ENCODE measurements at places on chromosomes 12 and 14.

DNA sequence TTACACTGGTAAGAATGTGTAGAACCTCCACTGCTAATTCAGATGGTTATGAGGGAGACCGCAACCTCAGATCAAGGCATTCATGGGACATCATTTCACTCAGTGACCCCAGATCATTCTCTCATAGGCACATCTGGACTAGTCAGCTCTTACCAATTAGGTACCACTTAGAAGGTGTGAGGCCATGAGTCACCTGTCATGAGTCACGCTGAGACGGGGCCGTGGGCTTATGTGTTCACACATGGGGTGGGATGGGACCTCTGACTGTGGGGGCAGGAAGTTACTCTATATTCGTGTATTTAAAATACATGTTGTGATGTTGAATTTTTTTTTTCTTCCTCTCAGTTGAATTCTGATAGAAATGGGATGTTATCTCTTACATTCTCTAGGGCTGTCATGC, 55.9 kb downstream of the CCDC92 start:
- no peak for DNase-seq

DNA sequence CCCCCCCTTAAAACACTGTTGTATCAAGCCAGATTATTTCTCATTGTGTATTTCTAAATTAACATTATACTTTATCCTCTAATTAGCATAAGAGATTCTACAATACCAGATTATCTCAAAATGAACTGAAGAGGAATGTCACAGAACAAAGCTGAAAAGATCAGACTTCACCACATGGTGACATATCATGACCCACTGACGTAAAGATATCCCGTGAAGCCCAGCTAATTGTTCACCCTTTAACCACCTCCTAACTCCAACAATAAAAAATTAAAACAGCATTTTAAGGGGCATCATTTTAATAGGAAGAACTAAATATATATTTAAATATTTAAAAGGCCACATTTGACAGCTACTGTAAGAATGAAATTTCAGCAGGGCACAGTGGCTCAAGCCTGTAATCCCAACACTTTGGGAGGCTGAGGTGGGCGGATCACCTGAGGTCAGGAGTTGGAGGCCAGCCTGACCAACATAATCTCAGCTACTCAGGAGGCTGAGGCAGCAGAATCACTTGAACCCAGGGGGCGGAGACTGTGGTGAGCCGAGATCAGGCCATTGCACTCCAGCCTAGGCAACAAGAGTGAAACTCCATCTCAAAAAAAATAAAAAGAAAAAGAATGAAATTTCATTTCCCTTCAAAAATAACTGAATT, 29.0 kb downstream of the CDK17 start:
- DNase-seq = no peak

DNA sequence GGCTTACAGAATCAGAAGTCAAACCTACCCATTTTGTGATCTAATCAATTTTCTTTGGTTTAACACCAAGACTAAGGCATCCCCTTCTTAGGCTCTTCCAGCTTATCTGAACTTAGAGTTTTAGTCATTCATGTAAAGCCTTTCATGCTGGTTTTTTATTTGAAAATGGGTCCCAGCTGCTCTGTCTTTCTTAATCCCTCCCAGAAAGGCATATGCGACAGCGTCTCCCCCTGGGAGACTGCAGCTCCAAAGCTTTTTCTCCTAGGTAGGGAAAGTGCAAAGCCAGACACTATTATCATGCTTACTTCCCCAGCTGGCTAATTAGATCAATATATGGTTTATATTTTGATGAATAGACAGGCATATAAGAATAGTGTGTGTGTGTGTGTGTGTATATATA, 96.6 kb upstream of the E2F7 start:
- no peak for DNase-seq

DNA sequence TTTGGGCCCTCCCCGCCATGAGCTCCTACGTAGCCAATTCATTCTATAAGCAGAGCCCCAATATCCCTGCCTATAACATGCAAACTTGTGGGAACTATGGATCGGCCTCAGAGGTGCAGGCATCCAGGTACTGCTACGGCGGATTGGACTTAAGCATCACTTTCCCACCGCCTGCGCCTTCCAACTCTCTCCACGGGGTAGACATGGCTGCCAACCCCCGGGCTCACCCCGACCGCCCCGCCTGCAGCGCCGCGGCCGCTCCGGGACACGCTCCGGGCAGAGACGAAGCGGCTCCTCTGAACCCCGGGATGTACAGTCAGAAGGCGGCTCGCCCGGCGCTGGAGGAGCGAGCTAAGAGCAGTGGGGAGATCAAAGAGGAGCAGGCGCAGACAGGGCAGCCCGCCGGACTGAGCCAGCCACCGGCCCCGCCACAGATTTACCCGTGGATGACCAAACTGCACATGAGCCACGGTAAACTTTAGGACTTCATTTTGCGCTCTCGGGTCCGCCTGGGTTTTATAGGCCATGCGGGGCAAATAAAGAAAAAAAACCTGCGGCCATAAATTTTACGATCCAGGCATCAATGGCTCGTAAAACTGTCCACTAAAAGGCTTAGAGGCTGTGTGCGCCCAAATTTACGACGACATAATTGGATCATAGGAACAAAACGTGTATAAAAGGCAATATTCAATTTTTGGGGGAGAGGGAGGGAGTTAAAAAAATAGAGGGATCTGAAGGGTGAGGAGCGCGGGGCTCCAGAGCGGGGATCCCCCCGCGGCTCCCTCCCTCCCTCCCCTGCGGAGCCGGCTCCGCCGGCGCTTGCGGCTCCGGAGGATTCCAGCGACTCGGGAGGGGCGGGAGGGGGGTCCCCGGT, 493 bp downstream of the HOXC5 start:
- DNase-seq = no peak

DNA sequence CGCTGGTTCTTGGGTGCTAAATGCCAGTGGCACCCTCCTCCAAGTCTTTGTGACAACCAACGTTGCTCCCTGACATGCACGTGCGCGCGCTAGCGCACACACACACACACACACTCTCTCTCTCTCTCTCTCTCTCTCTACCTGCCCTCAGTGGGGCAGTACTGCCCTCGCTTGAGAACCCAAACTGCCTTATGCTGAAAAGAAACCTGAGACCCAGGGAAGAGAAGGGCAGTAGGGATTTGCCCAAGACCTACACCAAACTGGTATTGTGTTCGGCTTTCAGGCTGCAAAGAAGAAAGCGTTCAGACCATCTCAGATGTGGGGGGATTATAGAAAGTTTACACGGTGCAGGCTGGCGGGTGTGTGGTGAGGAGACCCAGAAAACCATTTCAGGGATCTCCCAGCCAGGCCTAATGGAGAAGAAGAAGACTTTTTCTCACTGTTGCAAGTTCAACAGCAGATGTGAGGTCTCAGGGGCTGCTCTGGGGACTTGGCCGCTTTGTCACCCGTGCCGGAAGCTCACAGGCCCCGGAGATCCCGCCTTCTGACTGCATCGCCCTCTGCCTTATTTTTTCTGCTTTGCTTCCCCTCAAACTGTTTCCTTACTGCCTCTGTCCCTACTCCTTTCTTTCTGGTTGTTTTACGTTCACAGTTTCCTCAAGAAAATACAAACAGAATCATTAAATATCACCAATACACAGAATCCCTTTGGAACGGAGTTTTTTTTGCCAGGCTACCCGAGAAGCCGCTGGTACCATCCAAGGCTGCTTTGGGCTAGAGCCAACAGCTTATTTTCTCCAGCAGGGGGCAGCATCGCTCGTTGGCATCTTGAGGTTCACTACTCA, 82.4 kb downstream of the PPM1A start:
- DNase-seq = peak; percentile 61

GRCh38 chr14:53550776-53551175, 397.7 kb upstream of the DDHD1 start:
- DNase-seq = no peak

GRCh38 chr12:124916374-124917134, 2.1 kb upstream of the UBC start:
- no peak for DNase-seq

- DNase-seq = peak; percentile 77
These were observed 3.7 kb downstream of the ZFP36L1 start for GRCh38 chr14:68788996-68789820.

GRCh38 chr12:85281636-85282312, 1.8 kb downstream of the ALX1 start:
- DNase-seq = no peak

DNA sequence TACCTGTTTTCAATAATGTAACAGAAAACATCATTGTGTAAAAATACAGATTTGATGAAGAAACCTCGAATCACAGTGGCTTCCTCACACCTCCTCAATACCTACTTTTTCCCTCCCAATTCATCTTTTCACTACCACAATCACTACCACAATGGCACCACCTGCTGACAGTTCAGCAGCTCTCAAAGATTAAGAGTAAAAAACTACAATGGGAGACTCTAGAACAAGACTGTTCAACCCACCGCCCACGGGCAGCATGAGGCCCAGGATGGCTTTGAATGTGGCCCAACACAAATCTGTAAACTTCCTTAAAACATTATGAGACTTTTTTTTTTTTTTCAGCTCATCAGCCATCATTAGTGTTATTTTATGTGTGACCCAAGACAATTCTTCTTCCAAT, 15.2 kb downstream of the MED6 start:
- no peak for DNase-seq
